Left ventricle myocardium inferior (tissue), 1 donor: ENCODE measurements at places on chromosomes 1 and 21.

GRCh38 chr1:212179394-212180076 is 105.7 kb upstream of the PPP2R5A start:
- no peak for DNase-seq

GRCh38 chr1:116390195-116390594 is 17.2 kb downstream of the ATP1A1 start:
- no peak for DNase-seq

GRCh38 chr1:79079770-79080169 is 73.2 kb upstream of the ADGRL4 start:
- no peak for DNase-seq

- DNase-seq, result no peak
These were observed 747.0 kb upstream of the TPTE start for GRCh38 chr21:9774347-9774746.

DNA sequence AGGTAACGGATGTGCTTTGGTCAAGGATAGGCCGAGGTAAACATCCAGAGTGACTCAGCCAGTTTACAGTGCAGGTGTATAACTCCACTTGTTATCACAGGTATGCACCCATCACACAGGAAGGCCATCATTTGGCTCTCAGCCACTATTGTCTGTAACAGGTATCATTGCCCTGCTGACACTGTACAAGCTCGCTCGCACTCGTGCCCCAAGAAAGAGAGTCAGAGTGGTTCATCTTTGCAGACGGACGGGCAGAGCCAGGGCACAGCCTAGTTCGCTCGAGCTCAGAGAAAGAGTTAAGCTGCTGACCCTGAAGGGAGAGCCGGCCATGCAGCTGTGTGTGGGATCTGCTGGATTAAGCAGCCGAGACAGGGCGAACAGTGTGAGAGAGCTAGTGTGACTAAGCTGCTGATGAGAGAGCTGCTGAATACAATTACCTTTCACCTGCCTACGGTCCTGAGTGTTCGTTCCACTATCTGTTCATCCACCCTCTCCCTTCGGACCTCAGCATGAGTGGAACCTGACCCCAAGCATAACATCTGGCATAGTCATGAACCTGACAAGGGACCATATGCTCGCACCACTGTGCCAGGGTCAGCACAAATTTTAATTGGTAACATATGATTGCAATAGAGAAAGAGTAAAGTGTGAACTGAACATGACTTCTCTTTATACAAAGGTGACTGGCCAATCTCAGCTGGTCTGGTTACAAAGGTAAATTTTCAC is 27.0 kb upstream of the LYPD8 start:
- DNase-seq, result no peak

DNA sequence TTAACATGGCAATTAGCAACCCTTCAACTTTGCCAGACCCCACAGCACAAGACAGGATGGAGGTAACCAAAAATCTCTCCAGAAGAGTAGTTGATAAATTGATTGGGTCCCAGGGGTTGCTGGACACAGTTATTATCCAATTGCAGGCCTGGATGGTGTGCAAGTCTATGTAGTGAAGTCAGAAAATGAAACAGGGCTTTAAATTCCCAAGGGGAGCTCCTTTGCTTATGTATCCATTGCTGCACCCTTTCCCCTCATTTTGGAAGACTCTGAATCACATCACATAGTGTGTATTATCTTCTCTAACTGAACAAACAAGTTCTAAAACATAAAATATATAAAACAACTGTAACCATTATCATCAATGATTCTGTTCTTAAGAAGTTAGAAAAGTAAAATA is 550.2 kb downstream of the LMO4 start:
- no peak for DNase-seq

DNA sequence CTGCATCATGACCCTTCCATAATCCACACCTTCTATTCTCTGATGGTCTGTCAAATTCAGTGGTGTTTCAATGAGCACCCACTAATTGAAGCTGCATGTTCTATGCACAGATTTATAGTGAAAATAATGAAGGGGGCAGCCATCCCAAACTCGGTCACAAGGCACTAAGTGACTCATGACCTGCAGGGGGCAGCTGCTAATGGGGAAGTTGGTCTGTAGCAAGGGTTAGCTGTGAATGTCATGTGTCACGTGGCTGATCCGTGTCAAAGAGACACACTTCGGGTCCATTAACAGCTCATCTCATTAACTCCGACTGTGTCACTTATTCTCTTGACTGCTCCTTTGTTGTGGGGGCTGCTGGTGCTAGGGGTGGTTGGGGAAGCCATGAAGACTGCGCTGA is 306.6 kb downstream of the PCP4 start:
- no peak for DNase-seq
